Heart right ventricle (tissue), 16 donors: ENCODE measurements at places on chromosomes 3 and 15. TPM values are rescaled to one million over a fixed set of nuclear protein-coding genes. Genes with fewer than 3 reads are reported as not detected.
A peak's percentile ranks its signal among the peaks of the same experiment; 100 is the strongest.

DNA sequence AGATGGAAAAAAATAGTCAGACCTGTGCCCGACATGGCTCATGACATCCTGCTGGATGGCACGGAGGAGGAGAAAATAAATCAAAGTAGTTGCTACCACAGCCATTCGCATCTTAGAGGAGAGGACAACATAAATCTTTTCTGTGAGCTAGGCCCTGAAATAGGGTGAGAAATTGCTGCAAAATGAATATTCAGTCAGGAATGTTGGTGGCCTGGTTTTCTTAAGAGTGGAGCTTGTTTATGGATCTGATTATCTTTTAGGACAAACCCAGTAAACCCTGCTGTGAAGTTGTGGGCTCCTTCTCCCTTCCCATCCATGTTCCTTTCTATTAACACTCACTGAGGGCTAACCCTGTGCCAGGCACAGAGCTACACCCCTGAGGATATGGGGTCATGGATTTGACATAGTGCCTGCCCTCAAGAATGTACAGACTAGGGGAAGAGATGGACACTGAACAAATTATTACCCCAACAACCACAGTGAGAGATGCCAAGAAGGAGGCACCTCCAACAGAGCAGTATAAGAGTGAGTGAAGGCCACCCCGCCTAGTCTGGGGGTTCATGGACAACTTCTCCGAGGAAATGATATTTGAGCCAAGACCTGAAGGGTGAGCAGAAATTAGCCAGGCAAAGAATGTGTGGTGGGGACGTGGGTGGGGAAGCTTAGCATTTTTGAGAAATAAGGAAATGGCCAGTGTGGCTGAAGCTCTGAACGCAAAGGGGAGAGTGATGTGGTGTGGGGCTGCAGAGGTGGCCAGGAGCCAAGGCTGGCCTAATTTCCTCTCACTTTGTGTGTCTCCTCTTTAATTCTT lies 68.9 kb upstream of the ARL8B start:
- DNase-seq: peak; percentile 13

- no peak for DNase-seq
These were observed 1.3 kb downstream of the AQP9 start for GRCh38 chr15:58139276-58139988.

- no peak for DNase-seq
These were observed 61.5 kb downstream of the SEMA5B start for GRCh38 chr3:122966045-122966444.

GRCh38 chr3:59386165-59386564 lies 336.3 kb upstream of the CFAP20DC start:
- no peak for DNase-seq

GRCh38 chr3:40417845-40418543 lies 31.0 kb downstream of the ENTPD3 start:
- no peak for DNase-seq

DNA sequence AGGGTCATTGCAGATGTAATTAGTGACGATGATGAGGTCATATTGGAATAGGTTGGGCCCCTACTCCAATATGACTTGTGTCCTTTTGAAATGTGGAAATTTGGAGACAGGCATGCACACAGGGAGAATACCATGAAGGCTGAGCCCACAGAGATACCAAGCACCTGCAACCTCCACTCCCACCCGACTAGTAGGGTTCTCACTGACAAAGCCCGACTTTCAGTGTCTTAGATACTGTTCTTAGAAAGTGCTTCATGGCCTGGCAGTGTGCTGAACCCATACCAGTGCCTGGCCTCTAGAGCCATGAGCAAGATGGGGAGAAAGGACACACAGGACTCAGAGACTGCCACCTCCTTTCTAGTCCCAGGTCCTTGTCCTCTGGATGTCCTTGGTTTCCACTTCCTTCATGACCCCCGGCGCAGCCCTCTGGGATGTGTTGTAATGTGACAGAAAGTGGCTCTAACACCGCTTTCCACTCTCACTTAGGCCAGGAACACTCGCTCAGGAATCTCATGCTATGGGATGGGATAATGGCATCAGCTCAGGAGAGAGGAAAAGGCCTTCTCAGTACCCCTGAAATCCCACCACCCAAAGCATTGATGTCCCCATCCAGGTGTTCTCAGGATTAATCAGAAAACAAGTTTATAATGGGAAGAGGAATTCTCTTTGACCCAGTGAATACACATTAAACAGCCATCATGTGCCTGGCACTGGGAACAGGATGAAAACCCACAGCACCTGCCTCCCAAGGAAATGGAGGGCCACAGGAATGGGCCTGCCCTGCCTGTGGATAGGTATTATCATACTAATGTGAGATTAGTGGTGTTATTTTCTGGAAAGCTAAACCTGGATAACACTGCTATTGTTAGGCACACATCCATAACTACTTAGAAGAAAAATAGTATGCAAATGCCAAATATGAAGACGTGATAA lies 59.9 kb downstream of the RPL39L start:
- DNase-seq: no peak

The TMA7 gene
- 178 TPM for total RNA-seq
